ENCODE measurements at places on chromosomes 4 and X. TPM values are rescaled to one million over a fixed set of nuclear protein-coding genes. Genes with fewer than 3 reads are reported as not detected.

GRCh38 chr4:178745203-178745602, 1303.0 kb upstream of the AGA start:
- H3K4me1 ChIP-seq = no peaks in the 10 kb centered on the region
- H3K27me3 ChIP-seq = no peaks in the 10 kb centered on the region
- no peak for DNase-seq
- no peak overlapping the region for H3K4me3 ChIP-seq

DNA sequence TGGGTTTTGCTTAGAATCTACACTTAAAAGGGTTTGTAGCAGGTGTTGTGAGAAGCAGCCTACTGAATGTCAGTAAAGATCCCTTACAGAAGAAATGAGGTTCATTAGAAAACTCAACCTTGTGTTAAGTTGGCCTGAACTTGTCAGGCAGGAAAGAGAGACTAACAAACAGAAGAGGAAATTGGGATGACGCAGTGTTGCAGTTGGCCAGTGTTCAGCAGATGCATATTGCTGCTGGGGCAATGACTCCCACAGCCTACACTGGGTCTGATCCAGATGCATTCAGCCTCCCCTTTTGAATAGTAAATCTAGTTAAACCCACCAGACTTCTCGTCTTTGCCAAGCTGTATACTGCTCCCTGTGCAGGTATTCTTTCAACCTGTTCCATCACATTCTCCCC, 409.4 kb downstream of the UBE2NL start:
- no peaks in the 10 kb centered on the region for H3K4me1 ChIP-seq
- H3K27ac ChIP-seq = no peak overlapping the region
- H3K27me3 ChIP-seq = no peaks in the 10 kb centered on the region
- DNase-seq = no peak
- H3K36me3 ChIP-seq = no peaks in the 10 kb centered on the region
- no peak overlapping the region for H3K4me3 ChIP-seq

GRCh38 chr4:177579649-177580048, 137.4 kb upstream of the AGA start:
- no peaks in the 10 kb centered on the region for H3K36me3 ChIP-seq
- H3K27ac ChIP-seq = no peak overlapping the region
- no peak overlapping the region for H3K4me3 ChIP-seq
- H3K4me1 ChIP-seq = no peaks in the 10 kb centered on the region
- H3K27me3 ChIP-seq = no peaks in the 10 kb centered on the region

The MAGEB17 gene
- not detected for total RNA-seq

The RBMXL3 gene
- total RNA-seq = not detected

The DRD5 gene
- total RNA-seq = not detected

The RHOXF2B gene
- not detected for total RNA-seq

DNA sequence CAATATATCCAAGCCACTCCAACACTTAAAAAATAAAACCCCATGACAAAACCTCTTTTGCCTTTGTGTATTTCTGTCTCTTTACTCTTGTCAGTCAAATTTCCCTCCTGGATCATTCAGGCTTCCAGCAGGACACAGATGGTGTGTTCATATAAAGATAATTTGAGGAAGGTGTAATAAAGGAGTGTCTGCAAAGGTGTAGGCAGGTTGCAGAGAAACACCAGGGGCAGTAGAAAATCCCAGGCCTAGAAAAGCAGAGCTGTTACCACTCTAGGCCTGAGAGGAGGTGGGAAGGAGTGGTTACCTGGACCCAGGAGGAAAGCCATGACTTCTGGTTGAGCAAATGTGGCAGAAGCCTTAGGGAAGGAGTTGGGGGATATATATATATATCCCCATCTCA, 28.8 kb downstream of the CHRNA9 start:
- H3K36me3 ChIP-seq = no peaks in the 10 kb centered on the region
- no peak overlapping the region for H3K4me3 ChIP-seq
- DNase-seq = no peak
- no peaks in the 10 kb centered on the region for H3K27me3 ChIP-seq
- H3K4me1 ChIP-seq = no peaks in the 10 kb centered on the region

DNA sequence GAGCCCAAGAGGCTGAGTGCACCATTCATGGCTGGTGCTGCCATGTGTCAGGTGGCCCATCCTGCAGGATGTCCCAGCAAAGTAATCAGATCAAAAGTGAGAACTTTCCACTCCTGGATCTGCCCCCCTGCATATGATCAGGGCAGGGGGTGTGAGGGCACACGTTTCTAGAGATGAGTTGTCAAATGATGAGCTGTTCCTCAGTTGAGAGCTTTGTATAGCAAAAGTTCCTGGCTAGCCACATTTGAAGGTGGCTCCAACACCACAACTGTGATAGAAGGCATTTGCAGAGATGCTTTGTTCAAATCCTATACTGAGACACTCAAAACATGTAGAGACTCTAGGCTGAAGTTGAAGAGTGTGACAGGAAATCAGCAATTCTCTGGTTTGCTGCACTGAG, 501.8 kb downstream of the BCOR start:
- H3K4me1 ChIP-seq = no peaks in the 10 kb centered on the region
- DNase-seq = no peak

The SLC39A8 gene
- total RNA-seq = 9.9 TPM

GRCh38 chr4:170388255-170388654, 298.5 kb upstream of the AADAT start:
- H3K4me3 ChIP-seq = no peak overlapping the region
- no peaks in the 10 kb centered on the region for H3K36me3 ChIP-seq
- no peak overlapping the region for H3K27ac ChIP-seq
- H3K27me3 ChIP-seq = no peaks in the 10 kb centered on the region

The TRIM2 gene
- total RNA-seq = 158 TPM

The RHOH gene
- 6.8 TPM for total RNA-seq

The C4orf54 gene
- not detected for total RNA-seq

GRCh38 chr4:67779631-67780030, 25.4 kb upstream of the GNRHR start:
- no peaks in the 10 kb centered on the region for H3K4me1 ChIP-seq
- no peaks in the 10 kb centered on the region for H3K36me3 ChIP-seq
- DNase-seq = no peak

- DNase-seq = no peak
- H3K4me1 ChIP-seq = no peaks in the 10 kb centered on the region
Measured at GRCh38 chr4:187417721-187418120, 577.9 kb upstream of the ZFP42 start.

The CAPN6 gene
- not detected for total RNA-seq

GRCh38 chr4:157052429-157053040, 23.4 kb upstream of the GLRB start:
- no peak for DNase-seq
- H3K27ac ChIP-seq = no peak overlapping the region
- H3K27me3 ChIP-seq = no peaks in the 10 kb centered on the region
- no peak overlapping the region for H3K4me3 ChIP-seq
- no peaks in the 10 kb centered on the region for H3K4me1 ChIP-seq

The CYTL1 gene
- 5.8 TPM for total RNA-seq

DNA sequence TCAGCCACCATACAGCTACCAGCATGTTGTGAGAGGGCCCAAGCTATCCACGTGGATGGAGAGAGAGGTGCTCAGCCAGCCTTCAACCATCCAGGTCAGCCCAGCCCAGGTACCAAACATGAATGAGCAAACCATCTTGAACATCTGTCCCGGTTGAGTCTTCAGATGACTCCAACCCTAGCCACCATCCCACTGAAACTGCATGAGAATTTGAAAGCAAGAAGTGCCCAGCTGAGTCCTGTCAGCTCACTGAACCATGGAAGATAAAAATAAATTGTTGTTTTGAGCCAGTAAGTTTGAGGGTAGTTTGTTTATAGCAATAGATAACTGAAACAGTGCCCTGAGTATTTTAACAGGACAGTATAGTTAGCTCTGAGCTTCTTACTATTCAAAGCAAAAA, 7.3 kb upstream of the SEL1L3 start:
- no peak overlapping the region for H3K4me3 ChIP-seq
- no peaks in the 10 kb centered on the region for H3K36me3 ChIP-seq
- H3K4me1 ChIP-seq = peaks cover 2% of the 10 kb centered on the region
- H3K27me3 ChIP-seq = no peaks in the 10 kb centered on the region
- DNase-seq = no peak
- H3K27ac ChIP-seq = no peak overlapping the region

GRCh38 chr4:76210452-76210851, 3.2 kb downstream of the SCARB2 start:
- no peak for DNase-seq
- H3K27me3 ChIP-seq = no peaks in the 10 kb centered on the region
- H3K36me3 ChIP-seq = peaks cover 3% of the 10 kb centered on the region
- no peak overlapping the region for H3K4me3 ChIP-seq
- H3K27ac ChIP-seq = peak overlapping the region; percentile 98

DNA sequence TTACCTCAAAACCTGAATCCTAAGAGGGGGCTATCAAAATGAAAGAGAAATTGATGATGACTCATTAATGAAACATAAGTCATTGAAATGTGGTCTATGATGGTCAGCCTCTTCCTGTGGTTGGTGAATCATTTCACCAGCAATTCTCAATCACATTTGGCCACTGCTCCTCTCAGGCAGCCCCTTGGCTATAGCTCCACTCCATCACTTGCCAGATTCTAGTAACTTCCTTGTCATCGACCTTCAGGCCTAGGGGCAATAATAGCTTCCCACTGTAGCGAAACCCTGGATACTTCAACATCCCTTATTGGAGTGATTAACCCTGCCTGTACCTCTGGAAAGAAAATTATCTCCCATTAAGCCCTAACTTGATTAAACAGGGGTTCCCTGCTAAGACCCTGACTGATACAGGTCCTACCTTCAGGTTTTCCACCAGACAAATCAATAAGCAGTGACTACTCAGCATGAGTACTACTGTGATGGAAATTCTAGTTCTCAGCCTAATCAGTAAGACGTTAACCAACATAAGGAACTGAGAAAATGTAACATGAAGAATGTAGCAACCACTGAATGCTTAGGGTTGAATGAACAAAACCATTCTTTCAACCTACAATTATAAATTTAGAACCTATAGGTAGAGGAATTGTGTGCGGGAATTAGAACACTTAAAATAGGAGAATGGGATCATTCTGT, 30.4 kb downstream of the ADH7 start:
- peak overlapping the region; percentile 53 for H3K27ac ChIP-seq
- H3K36me3 ChIP-seq = no peaks in the 10 kb centered on the region
- H3K4me1 ChIP-seq = no peaks in the 10 kb centered on the region
- H3K27me3 ChIP-seq = no peaks in the 10 kb centered on the region
- DNase-seq = no peak
- no peak overlapping the region for H3K4me3 ChIP-seq

The ARHGAP6 gene
- 4.0 TPM for total RNA-seq

GRCh38 chrX:118570209-118570608, 74.6 kb downstream of the DOCK11 start:
- DNase-seq = no peak
- H3K36me3 ChIP-seq = no peaks in the 10 kb centered on the region
- H3K4me3 ChIP-seq = no peak overlapping the region
- no peak overlapping the region for H3K27ac ChIP-seq

DNA sequence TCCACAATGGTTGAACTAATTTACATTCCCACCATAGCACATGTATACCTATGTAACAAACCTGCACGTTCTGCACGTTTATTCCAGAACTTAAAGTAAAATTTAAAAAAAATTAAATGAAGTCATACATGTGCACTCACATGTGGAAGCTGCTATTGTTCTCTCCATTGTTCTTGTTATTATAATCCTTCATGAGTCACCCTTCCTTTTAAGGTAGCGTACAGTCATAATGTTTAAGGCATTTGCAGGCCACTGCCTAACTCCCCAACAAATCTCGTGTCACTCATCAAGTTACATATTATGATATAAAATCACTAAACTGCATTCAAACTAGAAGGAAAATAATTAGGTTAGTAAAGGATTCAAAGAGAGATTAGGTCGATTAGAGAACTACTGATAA, 63.6 kb downstream of the SLC7A11 start:
- no peak overlapping the region for H3K27ac ChIP-seq
- H3K27me3 ChIP-seq = no peaks in the 10 kb centered on the region
- no peaks in the 10 kb centered on the region for H3K36me3 ChIP-seq
- no peak for DNase-seq
- no peaks in the 10 kb centered on the region for H3K4me1 ChIP-seq
- no peak overlapping the region for H3K4me3 ChIP-seq

The TRIML2 gene
- not detected for total RNA-seq

DNA sequence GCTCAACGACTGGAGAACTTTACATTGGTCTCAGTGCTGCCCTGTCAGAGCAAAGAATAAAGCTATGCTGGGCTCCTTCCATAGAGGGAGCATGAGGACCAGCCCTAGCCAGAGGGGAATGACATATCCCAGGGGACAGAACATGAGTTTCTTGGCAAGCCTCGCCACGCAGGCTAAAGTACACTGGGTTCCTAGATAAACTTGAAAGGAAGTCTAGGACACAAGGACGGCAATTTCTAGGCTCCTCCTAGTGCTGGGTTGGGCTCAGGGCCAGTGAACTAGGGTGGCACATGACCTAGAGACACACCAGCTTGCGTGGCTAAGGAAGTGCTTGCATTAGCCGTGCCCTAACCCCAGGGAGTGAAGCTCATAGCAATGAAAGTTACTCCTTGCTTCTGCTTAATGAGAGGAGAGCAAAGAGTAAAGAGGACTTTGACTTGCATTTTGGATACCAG, 141.0 kb downstream of the MAB21L2 start:
- no peak overlapping the region for H3K27ac ChIP-seq
- DNase-seq = peak; percentile 93
- no peaks in the 10 kb centered on the region for H3K27me3 ChIP-seq
- H3K4me1 ChIP-seq = peaks cover 22% of the 10 kb centered on the region
- H3K36me3 ChIP-seq = peaks cover 5% of the 10 kb centered on the region

GRCh38 chrX:21875013-21875412, 19.2 kb downstream of the YY2 start:
- no peaks in the 10 kb centered on the region for H3K4me1 ChIP-seq
- no peak for DNase-seq
- no peak overlapping the region for H3K27ac ChIP-seq
- no peak overlapping the region for H3K4me3 ChIP-seq

DNA sequence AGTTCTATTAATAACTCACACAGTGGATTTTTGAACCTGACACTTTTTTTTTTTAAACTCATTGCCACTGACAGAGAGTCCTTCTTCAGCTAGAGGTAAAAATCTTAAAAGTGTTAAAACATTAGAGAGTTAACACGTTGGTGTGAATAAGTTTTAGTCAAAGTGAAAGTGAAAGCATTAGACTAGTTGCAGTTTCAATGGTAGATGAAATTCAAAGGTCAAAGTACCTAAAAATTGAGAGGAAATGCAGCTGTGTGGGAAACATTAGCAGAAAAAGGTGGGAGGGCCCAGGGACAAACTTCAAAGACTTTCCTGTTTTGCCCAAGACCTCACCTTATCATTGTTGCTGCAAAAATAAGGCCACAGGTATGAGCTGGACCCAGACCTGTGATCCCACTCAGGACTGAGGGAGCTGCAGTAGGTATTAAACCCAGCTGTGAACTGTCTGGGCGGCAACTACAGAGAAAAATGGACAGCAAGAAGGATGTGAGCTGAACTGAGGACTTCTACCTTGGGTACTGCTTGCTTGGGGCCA, 17.6 kb upstream of the GABRA4 start:
- no peaks in the 10 kb centered on the region for H3K4me1 ChIP-seq
- H3K27me3 ChIP-seq = no peaks in the 10 kb centered on the region
- no peaks in the 10 kb centered on the region for H3K36me3 ChIP-seq
- H3K27ac ChIP-seq = no peak overlapping the region

DNA sequence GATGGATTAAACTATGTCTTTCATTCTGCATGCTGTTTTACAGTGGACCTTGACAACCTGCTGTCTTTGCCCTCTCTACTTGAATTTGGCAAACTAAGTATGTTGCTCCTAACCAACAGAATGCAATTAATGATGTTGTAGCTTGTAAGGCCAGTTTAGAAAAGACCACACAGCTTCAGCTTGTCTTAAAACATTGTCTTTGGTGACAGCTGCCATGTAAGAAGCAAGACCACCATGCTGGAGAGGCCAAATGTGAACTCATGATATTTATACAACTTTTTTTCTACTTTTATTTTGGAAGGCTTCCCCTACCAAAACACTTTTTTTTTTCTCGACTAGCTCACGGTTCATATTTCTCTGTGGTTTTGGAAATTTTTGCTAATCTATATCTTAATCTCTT, 278.0 kb upstream of the GNPDA2 start:
- no peak for DNase-seq
- no peaks in the 10 kb centered on the region for H3K27me3 ChIP-seq
- H3K36me3 ChIP-seq = no peaks in the 10 kb centered on the region
- no peaks in the 10 kb centered on the region for H3K4me1 ChIP-seq

The TBX22 gene
- total RNA-seq = not detected

Data from Peyer's patch (tissue), 4 donors.